ENCODE measurements at places on chromosomes 12 and 14.

DNA sequence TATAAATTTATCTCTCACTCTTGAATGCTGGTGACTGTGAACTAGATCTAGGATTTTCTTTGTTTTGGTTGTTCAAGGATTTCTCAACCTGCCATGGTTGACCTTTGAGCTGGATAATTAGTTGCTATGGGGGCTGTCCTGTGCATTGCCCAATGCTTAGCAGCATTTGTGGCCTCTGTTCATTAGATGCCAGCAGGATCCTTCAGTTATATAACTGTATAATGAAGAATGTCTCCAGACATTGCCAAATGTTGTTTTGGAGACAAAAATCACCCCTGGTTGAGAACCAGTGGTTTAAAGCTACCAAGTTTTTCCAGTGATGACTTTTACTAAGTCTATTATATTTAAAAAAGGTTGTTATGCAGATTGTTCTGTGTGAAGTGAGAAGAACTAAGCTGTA, 147.9 kb upstream of the STXBP6 start:
- DNase-seq, result no peak

DNA sequence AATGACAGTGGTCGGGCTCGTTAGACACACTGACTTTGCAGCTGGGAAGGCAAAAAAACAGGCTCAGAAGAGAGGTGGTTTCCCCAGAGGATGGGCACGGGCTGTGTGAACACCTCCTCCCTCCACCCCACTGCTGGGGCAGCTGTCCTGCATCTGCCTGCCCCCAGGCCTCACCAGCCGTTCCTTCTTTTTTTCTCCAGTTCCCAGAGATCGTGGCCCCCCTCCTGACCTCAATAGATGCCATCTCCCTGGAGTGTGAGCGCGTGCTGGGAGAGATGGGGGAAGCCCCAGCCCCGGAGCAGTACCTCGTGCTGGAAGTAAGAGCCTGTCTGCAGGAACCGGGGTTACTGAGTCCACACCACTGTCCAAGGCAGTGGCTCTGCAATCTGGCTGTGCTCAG, 17.4 kb downstream of the MVK start:
- no peak for DNase-seq

DNA sequence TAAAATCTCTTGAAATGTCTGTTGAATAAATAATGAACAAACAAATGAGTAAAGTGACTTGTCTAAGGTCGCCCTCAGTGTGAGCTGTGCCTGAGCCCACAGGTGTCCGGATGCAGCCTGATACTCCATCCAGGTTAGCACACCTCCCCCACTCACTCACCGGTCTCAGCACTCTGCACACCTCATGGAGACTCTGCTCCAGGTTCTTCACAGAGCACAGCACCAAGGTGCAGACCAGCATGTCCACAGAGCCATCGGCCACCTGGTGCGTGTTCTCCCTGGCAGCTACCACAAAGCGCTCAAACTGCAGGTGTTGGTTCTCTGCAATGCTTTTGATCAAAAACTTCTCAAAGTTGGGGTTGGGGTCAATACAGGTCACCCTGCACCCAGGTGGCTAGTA, 4.1 kb upstream of the KRT7 start:
- DNase-seq, result no peak

GRCh38 chr12:28088566-28089272, 101.5 kb upstream of the CCDC91 start:
- no peak for DNase-seq

DNA sequence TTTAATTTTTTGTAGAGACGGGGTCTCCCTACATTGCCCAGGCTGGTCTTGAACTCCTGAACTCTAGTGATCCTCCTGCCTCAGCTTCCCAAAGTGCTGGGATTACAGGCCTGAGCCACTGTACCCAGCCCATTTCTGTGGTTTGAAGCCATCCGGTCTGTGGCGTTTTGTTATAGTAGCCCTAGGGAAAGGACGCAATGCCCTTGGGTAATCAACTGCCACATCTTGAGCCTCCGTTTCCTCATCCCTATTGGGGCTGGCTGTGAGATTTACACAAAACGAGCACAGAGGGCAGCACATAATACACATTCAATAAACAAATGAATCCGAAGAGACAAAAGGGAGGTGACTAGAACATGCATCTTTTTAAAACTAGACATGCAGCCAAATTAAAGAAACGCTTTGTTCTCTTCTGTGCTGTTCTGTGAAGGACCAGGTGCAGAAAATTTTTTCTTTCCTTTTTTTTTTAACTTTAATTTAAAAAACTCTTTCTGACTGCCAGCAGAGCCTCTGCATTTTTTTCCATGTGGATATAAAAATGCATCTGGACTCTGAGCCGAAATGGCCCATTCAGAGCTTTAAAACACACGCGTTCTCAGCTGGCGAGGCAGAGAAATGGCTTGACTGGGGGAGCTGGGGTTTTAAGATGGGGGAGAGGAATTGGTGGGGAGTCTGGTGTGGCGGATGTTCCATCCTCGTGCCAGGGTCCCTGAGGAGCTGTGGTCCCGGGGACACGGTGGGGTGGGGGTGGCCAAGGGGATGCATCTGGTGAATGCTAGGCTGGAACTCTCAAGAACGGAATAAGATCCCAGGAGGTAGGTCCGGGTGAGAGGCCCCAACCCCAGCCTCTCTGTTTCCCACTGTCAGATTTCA, 119.0 kb downstream of the RBM19 start:
- no peak for DNase-seq

GRCh38 chr12:47980197-47980596, 16.8 kb downstream of the TMEM106C start:
- DNase-seq, result no peak

DNA sequence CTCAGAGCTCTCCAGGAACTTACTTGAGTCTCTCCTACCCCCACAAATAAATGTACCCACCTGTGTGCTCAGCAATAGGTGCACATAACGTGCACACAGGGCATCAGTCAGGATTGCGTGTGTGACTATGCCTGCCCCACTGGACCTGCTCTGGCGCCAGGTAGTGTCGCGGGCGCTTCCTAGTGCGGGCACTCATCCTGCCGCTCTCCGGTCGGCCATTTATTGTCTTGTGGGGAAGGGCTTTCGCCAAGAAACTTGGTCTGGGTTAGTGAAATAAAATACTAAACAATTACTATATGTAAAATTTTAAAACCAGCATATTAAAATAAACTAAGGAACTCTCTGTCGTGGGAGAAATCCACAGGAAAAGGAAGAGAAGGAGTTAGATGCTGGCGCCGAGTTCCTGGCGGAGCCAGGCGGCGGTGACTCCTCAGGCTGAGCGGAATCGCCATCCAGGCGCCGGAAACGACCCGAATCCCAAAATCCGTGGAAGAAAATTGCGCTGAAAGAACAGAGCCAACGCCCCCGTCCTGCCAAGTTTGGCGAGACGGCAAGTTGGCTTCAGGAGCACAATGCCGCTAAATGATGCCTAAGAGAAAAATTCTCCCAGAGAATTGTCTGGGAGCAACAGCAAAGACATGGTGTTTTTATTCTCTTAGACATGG, 7.9 kb upstream of the HOXC13 start:
- DNase-seq, result no peak

DNA sequence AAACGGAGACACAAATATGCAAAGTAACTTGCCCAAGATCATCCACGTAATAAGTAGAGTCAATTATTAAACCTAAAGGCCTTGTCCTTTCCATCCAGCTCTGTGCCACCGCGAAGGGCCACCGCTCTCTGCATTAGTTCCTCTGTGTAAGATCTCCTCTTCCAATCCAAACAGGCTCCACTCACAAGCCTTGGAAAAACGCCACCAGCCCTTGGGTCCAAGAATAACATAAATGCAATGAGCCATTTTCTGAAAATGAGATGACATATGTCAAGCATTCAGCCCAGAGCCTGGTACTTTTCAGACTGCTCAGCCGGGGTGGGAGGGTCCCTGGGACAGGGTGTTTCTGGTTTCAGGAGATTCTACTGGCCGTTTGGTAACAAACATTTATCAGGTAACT, 30.0 kb downstream of the DGLUCY start:
- no peak for DNase-seq

DNA sequence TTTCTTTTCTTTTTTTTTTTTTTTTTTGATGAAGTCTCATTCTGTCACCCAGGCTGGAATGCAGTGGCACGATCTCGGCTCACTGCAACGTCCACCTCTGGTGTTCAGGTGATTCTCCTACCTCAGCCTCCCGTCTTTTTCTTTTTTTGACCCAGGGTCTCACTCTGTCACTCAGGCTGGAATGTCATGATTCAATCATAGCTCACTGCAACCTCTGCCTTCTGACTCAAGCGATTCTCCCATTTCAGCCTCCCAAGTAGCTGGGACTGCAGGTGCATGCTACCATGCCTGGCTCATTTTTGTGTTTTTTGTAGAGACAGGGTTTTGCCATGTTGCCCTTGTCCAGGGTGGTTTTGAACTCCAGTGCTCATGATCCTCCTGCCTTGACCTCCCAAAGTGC, 12.0 kb downstream of the FUT8 start:
- no peak for DNase-seq

DNA sequence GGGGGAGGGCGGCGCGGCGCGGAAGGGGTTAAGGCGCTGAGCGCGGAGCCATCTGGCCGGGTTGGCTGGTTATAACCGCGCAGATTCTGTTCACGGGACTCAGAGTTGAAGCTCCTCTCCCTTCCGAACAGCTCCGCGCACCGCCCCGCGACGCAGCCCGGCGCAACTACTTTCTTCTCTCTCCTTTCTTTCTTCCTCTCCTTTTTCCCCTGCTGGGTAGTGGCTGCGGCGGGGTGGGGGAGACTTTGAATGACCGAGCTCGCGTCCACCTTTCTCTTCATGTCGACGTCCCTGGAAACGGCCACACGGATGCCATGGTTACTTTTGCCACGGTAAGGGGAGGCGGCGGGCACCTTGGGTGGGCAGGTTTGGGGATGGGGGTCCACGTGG, at the start of gene NTF3:
NTF3 (plus strand) TSS at position 98 of the 390 bp plus-strand sequence; CDS start at position 315, 217 bp downstream.
- no peak for DNase-seq

DNA sequence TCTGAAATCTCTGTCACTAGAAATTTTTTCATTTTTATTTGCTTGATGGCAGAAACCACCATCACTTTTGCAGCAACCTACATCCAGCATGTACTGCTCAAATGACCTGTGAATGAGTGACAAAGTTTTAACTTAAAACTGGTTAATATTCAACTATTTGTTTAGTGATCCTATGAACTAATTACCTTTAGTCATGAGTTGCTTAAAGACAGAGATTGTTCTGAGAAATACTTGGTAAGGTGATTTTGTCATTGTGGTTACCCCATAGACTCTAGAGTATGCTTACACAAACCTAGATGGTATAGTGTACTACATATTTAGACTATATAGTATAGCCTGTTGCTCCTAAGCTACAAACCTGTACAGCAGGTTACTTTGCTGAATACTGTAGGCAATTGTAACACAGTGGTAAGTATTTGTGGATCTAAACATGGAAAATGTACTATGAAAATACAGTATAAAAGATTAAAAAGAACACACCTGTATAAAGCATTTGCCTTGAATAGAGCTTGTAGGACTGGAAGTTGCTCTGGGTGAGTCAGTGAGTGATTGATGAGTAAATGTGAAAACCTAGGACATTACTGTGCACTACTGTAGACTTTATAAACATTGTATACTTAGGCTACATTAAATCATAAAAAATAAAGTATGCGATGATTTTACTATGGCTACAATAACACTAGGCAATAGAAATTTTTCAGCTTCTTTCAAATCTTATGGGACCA, 256.6 kb upstream of the PPFIA2 start:
- DNase-seq, result no peak

DNA sequence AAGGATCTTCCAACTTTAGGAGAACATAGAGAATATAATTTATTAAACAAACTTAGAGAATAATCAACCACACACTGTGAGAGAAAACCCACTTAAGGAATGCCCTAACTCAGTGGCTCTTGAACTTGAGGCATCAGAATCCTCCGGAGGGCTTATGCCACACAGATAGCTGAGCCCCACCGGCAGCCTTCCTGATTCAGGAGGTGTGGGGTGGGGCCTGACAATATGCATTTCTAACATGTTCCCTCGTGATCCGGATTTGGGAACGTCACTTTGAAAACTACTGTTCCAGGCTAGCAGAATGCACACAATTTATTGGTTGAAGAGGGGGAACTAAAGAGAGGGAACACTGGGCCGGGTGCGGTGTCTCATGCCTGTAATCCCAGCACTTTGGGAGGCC, 2.0 kb upstream of the SOAT2 start:
- no peak for DNase-seq

DNA sequence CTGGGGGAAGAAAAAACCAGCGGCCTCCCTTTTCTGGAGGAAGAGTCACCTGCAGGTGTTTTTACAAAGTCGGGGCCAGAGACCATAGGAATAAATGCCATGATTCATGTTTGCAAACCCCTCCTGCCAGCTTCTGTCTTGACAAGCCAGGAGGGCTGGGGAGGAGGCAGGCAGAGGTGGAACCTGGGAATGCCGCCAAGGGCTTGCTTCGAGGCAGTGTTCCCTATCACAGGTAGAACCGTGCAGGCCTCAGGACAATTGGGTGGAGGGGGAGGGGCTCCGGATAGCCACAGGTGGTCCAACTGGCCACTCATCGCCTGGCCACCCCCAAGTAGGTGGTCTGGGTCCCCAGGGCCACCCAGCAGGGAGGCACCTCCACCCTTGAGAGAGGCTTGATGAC, 14.2 kb upstream of the DLK1 start:
- DNase-seq, result no peak

GRCh38 chr12:59499774-59500173, 96.1 kb upstream of the SLC16A7 start:
- DNase-seq, result no peak

GRCh38 chr12:30134229-30134628, 350.5 kb upstream of the TMTC1 start:
- DNase-seq, result no peak

- DNase-seq, result no peak
Observed at GRCh38 chr12:111322336-111323250, 46.3 kb downstream of the PHETA1 start.

DNA sequence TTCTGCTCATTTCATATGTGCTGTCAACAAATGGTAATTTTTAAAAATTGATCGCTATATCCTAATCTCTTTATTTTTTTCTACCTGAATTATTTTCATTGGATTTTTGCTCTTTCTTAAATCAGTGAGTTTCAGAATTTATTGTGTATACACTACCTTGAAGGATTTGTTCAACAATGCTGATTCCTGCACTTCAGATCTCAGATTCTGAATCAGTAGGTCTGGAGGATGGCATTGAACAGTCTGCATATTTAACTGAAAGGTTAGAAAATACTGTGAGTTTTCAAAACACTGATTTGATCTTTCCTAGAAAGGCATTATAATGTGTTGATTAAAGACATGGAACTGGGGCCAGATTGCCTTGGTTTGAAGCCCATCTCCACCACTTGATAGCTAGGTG, 1.6 kb downstream of the G2E3 start:
- DNase-seq, result no peak

- DNase-seq, result no peak
Observed at GRCh38 chr12:107955966-107956643, 173.0 kb upstream of the WSCD2 start.

GRCh38 chr12:126430921-126431320, 1365.7 kb downstream of the AACS start:
- no peak for DNase-seq
